ENCODE measurements at places on chromosomes 12 and 14. TPM values are rescaled to one million over a fixed set of nuclear protein-coding genes. Genes with fewer than 3 reads are reported as not detected.

The GPR132 gene
- total RNA-seq = 4.2 TPM

The ZDHHC22 gene
- total RNA-seq = not detected

The GRIP1 gene
- total RNA-seq = 18.4 TPM

The CDH24 gene
- total RNA-seq = 5.1 TPM

DNA sequence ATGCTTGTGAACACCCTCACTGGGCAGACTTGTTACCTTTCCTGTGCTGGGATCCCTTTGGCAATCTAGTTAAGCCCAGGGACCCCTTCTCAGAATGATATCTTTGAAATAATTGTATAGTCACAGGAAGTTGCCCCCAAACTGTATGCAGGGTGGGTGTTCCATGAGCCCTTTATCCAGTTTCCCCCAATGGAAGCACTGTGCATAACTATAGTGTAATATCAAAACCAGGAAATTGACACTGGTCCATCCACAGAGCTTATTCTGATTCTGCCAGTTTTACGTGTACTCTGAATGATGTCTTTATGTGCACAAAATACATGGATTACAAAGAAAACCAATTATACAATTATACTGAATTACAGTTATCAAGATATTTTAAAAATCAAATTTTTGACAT, 24.2 kb downstream of the NGB start:
- no peak for DNase-seq

DNA sequence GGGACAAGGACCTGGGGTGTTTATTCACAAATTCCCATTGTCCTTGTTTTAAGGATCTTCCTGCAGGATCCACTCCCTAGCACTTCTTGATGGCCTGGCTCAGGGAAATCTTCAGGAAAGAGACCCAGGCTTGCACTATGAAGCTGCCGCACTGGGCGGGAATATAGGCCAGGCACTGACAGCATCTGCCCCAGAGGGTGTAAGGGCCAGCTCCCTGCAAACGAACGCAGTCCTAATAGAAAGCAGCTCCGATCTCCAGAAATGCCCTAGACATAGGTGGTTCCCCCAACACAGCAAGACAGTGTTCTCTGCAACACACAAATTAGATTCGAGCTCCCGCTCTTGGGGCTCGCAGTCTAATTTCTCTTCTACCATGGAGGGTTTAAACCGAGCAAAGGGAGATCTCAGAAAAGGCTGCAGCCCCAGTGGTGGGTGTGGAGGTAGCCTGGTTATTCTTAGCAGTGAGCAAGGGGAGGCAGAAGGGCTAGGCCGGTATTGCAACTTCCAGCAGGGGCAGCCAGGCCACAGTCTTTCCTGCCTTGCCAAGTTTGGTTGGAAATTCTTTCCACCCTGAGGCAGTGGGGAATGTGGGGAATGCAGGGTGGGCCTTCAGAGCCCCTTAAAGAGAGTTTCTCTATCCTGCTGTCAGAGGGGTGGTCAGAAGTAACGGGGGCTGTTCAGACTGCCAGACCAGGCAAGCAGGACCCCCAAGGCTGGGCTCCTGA, 16.1 kb upstream of the WSCD2 start:
- peak; percentile 54 for DNase-seq

DNA sequence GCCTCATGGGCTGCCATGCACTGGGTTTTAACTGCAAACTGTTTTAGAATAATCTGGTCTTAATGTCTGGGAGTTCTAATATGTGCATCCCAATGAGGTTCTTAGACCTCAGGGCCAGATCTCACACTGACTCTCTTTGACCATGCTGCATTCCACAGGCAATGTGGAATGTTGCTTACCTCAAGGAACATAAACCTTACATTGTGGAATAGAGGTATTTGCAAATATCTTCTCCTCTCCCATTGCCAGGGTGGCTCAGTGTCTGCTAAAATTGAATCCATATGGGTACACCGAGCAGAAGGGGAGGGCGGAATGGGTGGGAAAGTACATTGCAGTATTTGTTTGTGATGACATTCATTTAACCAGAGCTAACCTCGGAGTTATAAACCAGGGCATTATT, 78.6 kb downstream of the CHST11 start:
- DNase-seq = no peak

DNA sequence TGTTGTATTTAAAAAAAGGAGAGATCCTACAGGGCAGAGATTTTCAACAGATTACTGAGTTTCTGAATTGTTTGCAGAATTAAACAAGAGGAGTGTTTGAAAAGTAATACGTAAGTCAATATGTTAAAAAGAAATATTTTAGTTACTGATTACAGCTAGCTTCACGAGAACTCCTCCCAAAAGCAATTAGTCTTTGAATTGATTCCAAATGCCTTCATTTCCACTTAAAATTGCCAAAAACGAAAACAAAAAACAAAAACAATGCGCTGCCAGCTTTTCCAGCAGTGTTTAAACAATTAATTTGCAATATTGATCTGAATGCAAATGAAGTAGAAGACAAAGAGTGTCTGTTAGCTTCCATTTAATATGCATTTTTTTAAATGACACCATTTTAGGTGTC, 310.0 kb downstream of the IPO8 start:
- DNase-seq = no peak

- DNase-seq = no peak
These were observed 109.6 kb downstream of the DYRK2 start for GRCh38 chr12:67758119-67758518.

DNA sequence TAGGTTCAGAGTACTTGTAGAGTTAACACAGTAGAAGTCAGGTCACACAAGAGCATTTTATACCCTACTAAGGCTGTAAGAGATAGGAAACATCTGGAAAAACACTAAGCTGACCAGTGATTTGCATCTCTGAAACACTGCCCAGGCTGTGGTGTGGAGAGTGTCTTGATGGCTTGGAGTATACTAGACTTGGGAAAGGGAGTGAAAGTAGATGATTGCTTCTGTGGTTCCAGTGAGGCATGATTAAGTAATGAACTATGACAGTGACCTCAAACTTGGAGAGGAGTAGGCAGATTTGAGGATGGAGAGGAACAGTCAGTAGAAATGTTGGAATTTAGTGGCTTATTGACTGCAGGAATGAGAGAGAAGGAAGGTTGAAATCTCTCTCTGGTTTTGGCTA, 201.2 kb downstream of the FLRT2 start:
- DNase-seq = no peak

- DNase-seq = no peak
These were observed 5.9 kb downstream of the TOMM20L start for GRCh38 chr14:58401587-58401986.

Data from kidney (tissue), 22 donors.